Natural killer cell (primary cell): ENCODE measurements at places on chromosomes 1 and 21.

GRCh38 chr1:61337981-61338848 is 255.9 kb downstream of the NFIA start:
- no peak for DNase-seq

DNA sequence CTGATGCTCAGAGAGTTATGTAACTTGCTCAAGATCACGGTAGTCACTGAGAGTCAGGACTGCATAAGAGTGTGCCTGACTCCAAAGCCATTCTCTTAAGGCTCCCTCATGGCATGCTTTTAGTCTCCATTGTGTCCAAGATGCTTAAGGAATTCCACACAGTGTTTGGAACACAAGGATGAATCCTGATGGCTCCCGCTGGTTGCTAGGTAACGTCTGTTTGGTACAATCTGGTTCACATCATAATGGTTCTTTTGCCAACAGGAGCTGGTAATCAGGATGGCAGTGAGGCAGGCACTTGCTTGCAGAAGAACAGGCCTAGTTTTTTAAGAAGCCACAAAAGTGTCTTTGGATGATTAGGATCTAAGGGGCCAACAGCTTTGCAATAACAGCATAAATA is 436.5 kb upstream of the DAB1 start:
- no peak for DNase-seq

DNA sequence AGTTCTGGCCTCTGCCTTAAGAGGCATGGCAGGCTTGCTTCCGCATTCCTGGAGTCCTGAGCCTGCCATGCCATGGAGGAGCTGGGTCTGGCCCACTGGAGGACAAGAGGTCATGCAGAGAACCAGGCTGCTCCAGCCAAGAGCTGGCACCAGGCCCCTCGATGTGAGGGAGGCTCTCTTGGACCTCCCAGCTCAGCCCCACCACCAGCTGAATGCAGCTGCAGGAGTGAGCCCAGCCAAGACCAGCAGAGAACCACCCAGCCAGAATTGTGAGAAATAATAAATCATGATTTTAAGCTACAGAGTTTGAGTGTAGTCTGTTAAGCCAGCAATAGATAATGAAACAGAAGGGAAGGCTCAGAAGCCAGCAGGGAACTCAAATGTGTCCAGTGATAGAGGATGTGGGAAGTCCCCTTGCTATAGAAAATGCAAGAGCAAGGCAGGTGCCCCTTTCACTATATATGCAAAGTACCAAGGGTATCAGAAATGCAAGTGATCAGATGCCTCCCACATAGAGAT is 118.4 kb downstream of the HIVEP3 start:
- DNase-seq = no peak

DNA sequence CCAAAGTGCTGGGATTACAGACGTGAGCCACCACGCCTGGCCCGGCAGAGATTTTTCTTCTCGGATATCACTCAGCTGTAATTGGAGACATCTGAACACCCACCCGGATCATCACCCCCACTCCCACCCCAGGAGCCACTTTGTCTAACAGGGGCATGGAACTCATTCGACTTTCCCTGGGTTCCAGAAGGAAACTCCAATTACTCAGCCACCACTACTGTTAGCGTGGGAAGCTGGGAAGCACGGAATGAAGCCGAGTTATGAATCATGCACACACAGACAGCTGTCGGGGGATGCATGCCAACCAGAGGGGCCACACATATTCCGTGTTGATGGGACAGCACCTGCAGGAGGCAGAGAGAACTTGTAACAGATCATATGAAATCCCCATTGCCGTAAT is 85.2 kb downstream of the HLCS start:
- no peak for DNase-seq

DNA sequence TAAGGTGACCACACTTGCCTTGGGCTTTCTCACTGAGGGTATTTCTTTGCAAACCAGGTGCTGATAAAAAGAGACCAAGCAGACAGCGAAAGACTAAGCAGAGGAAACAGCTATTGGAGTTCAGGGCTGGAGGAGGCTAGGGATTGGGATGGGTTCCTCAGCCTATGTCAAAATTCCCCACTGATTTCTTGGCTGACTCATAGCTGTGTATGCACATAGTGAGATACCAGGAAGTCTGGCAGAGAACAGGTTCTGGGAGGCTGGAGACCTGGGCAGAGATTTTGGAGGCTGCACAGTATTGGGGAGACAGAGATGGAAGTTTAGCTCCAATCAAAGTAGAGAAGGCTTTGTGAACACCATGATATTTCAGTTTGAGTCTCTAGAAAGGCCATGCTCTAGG is 25.3 kb downstream of the YARS1 start:
- no peak for DNase-seq

DNA sequence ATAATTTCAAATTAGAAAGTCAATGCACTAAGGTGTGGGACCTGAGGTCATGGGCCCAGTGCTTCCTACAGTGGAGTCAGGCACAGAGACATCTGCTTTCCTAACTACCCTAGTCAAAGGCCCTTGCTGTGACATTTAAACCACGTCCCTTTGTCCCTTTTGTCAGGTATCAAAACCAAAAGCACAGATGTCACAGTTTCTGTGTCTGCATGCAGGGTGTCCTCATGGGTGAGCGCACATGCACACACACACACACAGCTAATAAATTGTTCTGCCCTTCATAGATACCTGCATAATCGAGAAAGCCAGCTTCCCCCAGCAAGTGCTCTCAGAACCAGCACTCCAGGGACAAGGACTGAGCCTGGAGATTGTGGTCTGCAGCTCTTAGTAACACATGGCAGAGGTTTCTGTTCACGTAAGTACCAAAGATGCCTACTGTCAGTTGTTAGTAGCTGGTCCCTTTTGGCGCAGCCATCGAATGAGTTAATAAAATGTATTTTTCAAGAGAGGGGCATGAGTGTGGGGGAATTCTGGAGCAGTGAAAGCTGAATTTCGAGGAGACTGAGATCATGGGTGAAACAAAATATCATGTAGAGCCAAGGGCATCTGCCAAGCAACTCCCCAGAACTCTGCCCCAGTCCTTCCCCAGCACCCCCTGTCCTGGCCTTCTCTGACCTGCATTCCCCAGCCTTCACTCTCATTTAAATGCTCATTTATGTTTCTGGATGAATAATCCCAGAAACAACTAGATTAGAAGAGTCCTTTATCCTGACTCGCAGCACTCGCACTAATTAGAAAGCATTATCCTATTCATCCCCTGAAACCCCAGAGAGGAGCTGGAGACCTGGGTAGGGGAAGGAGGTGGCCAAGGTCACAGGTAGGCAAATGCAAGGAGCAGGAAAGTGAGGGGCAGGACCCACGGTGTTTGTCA is 25.5 kb downstream of the TNR start:
- DNase-seq = no peak

DNA sequence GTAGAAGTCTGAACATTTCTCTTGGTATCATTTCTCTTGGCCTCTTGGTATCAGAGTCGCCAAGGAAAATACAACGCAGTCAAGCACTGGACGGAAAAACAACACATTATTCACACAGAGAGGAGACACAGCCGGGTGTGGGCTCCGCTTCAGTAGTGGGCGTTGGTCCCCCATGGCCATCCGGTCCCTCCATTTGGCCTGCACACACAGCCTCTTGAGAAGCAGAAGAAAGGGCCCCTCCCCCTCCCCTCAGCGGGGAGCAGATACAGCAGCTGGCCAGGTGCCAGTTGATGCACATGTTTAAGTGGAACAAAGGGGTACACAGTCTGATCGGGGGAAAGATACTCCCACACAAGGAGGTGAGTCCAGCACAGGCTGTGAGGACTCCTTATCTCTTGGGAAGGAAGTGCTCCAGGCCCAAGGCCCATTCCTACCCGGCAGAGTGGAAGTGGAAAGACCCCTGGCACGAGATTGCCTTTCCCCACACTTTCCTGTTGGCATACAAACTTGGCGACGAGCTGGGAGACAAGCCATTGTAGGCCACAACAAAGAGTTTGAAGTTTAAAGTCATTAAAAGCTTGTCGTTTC is 311.3 kb downstream of the FAM72C start:
- DNase-seq = no peak

DNA sequence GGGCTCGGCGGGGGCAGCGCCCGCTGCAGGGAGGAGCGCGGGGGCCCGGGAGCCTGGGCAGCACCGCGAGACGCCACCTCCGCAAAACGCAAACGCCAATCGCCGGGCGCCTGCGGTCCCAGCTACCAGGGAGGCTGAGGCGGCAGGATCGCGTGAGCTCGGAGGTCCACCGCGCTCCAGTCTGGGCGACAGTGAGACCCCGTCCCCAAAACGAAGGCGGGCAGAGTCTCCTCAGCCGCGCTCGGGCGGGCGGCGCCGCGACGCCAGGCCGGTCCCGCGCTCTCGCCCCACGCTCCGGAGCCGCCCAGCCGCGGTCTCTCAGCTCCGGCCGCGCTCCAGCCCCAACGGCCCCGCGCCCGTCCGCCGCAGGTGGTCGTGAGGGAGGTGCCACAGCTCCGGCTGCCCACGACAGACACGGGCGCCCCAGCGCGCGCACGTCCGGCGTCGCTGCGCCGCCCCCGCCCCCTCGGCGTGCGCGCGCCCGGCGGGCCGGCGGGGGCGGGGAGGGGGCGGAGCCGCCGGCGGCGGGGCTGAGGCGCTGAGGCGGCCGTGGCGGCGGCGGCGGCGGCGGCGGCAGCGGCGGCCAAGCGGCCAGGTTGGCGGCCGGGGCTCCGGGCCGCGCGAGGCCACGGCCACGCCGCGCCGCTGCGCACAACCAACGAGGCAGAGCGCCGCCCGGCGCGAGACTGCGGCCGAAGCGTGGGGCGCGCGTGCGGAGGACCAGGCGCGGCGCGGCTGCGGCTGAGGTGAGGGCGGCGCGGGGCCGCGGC is at the start of gene ADARB1:
TSS of gene ADARB1 (plus strand) at position 533 of the 770 bp plus-strand sequence. CDS start 97,077 bp downstream, outside the sequence.
- peak; percentile 88 for DNase-seq

DNA sequence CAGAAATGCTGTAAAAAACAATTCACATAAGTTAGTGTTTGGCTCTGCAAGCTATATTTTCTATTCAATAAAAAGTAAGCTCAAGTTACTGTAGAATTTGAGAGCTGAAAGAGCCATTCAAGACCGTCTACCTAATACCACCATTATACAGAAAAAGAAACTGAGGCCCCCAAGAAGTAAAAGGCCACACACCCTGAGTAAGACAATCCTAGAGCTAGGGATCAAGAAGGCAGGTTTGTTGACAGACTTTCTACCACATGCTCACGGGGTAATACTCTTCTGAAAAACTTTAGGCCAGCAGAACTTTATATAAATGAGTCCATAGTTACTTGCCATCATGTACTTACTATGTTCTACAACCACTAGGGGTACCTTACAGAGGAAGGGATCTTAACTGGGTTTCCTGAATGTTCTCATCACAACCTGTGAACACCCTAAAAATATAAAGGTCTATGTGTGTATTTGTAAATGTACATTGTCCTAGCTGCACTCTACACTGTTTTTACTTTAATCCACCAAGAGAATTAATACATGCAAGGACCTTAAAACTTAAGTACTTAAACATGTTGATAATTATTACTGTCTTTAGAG is 2.7 kb downstream of the PSMG1 start:
- DNase-seq = peak; percentile 42

DNA sequence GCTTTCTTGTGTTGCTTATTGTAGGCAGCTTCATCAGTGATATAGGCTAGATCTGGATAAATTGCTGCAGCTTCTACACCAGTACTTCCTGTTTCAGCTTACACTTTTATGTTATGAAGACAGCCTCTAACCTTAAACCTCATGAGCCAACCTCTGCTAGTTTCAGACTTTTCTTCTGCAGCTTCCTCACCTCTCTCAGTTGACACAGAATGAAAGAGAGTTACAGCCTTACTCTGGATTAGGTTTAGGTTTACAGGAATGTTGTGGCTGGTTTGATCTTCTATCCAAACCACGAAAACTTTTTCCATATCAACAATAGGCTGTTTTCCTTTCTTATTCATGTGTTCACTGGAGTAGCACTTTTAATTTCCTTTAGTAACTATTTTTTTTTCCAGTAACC is 76.9 kb upstream of the RNPC3 start:
- no peak for DNase-seq

GRCh38 chr1:157034137-157034800 is 11.3 kb downstream of the ARHGEF11 start:
- DNase-seq = no peak

- DNase-seq = no peak
These were observed at the start of gene PADI1 for GRCh38 chr1:17204546-17205440. PADI1 (plus strand) TSS chr1:17205128; CDS start chr1:17205218, 90 bp downstream.

GRCh38 chr1:85628791-85629531 is 48.4 kb downstream of the CCN1 start:
- DNase-seq = no peak

GRCh38 chr1:81729239-81729638 is 71.5 kb upstream of the ADGRL2 start:
- no peak for DNase-seq

- DNase-seq = no peak
These were observed 364.9 kb downstream of the PRDM2 start for GRCh38 chr1:14064649-14065442.

DNA sequence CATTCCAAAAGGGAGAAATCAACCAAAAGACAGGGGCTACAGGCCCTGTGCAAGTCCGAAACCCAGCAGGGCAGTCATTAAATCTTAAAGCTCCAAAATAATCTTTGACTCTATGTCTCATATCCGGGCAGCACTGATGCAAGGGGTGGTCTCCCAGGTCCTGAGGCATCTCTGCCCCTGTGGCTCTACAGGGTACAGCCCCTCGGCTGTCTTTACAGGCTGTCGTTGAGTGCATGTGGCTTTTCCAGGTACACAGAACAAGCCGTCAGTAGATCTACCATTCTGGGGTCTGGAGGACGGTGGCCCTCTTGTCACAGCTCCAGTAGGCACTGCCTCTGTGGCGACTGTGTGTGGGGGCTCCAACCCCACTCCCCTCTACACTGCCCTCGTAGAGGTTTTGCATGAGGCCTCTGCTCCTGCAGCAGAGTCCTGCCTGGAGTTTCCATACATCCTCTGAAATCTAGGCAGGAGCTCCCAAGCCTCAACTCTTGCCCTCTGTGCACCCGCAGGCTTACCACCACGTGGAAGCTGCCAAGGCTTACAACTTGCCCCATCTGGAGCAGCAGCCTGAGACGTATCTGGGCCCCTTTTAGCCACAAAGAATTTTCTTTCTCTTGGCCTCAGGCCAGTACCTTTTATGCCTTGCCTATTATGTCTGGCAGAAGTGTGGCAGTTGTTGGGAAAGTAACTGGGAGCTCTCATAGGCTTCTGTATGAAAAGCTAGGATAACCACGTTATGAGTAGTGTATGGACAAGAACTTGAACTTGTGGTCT is 52.5 kb downstream of the POU2F1 start:
- no peak for DNase-seq

- DNase-seq = no peak
These were observed 9.5 kb downstream of the RNU1-2 start for GRCh38 chr1:16905110-16905867.

DNA sequence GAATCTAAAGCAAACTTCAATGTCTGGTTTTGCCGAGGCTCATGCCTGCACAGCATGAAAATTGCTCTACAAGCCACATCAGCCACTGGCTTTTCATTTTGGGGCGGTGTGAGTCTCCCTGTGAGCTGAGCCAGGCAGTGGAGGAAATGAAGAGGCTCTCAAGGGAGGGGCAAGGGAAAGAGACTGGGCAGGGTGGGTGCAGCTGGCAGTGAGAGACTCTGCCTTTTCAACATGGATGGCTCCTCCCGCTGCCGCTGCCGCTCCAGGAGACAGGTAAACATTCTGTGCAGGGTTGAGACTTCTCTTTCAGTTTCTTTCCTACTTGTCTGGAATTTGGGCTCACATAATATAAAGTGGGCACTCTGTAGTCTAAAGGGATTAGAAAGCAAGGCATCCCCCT is 11.3 kb upstream of the CTSE start:
- no peak for DNase-seq
